Eye (tissue), 1 donor: ENCODE measurements at places on chromosomes 5 and 9.
A peak's percentile ranks its signal among the peaks of the same experiment; 100 is the strongest.

DNA sequence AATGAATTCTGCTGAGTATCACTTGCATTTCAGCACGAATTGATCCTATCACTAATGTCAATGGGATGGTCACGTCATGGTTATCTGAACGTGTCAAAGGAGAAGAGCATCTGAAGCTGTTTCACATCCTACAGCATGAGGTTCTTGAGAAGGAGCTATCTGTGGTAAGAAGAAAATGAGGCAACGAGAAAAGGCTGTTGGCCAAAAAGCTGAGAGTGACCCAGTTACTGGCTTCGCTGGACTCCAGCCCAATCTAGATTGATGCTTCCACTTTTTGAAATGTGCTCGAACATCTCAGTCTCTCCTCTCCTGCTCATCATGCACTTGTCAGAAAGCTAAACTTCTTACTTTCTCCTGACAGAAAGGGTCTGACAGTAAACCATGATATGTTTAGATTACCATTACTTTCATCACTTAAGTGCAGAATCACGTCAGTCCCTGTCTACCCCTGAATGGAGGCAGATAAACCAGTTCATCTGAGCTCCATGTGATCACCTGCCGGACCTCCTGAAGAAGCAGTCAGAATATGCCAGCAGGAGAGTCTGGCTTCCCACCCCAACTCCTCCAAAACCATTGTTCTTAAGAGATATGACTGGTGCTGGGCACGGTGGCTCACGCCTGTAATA, 22.5 kb downstream of the MGAT1 start:
- DNase-seq = no peak

GRCh38 chr5:93608855-93609254, 25.8 kb downstream of the NR2F1 start:
- DNase-seq = peak; percentile 53

GRCh38 chr9:2868883-2869282, 25.0 kb upstream of the PUM3 start:
- DNase-seq = no peak

- DNase-seq = no peak
These were observed 363.6 kb upstream of the CYLC2 start for GRCh38 chr9:102631559-102631958.

GRCh38 chr9:80292231-80292630, 720.5 kb downstream of the TLE4 start:
- DNase-seq = no peak

GRCh38 chr5:17230808-17231525, 13.5 kb downstream of the BASP1 start:
- DNase-seq = no peak

GRCh38 chr5:37847978-37848425, 8.2 kb upstream of the GDNF start:
- no peak for DNase-seq

- DNase-seq = no peak
These were observed 26.1 kb upstream of the IL7R start for GRCh38 chr5:35830587-35830986.

DNA sequence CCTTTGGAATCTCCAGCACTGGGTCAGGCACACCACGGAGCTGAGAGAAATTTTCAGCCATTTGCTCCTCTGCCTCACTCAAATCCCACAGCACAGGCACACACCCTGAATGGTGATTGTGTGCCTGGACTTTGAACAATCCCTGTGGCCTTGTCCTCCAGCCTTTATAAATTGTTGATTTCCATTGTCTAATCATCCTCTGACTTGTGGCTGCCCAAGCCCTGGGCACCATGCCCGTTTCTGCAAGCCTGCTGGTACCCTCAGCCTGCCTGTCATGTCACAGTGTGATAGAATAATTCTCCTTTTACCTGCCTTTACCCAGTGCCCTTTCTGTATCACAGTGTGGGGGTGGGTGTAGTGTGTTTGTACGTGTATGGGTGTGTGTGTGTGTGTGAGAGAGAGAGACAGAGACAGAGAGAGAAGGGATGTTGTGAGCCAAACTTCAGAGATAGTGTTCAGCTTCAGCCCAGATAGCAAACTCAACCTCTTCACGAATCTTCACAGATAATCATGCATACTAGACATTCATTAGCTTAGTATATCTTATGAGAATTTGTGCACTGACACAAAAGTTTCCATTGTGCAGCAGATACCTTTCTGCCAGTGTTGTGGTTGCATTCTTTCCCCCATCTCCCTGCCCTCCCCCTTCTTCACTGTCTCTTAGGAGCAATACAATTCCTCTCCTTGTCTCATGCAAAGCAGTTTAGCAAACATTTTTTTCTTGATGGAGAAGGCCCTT, 27.8 kb upstream of the SLC44A1 start:
- no peak for DNase-seq

DNA sequence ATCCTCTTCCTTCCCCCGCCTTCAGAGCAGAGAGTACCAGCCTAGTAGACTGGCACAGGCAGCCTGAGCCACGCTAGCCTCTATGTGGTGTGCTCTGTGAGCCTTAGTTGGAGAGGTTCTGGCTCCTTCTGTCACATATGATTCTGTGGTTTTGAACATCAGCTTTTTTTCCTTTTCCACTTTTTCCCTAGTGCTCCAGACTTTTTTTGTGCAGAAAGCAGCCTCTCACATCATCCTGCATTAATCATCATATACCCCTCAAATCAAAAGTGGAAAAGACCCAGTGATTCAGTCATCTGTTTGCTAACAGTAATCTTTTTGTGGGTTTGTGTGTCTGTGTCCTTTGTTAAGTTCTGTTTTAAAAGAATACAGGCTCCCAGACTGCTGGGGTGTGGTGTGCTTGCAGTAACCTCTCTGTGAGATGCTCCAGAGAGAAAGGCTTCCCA, 663.9 kb upstream of the RGMB start:
- no peak for DNase-seq

DNA sequence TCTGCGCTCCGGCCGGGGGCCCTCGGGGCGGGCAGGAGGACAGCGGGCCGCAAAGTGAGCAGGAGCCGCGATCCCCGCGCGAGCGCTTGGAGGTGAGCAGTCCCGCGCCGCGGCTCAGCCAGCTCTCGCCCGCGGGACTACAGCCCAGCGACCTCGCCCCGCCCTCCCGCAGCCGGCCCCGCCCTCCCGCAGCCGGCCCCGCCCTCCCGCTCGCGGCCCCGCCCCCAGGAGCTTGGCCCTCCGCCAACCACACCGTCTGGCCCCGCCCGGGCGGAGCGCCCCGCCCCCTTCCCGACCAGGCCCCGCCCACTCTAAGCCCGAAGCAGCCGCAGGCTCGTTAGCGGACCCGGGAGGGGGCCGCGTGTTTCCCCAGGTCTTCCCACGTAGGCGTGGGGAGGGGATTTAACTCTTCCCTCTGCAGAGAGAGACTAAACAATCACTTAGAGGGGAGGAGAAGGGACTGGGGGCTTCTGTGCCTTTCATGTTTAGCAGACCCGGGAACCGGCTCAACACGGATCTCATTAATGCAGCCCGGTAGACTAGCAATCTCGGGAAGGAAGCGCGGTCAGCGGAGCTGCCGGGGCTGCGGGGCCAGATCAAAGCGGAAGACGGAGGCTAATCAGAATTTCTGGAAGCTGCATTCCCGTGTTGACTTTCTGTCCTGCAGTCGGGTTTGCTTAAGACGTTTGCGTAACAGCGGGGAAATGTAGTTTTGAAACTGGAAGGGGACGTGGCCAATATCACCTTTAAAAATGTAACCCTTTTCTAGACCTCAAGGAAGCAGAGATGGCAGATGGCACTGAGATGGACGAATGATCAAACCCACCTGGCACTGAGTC, at the start of gene MYO10:
TSS of gene MYO10 (minus strand) at position 139 of the 839 bp plus-strand sequence. CDS start 480 bp downstream, outside the sequence.
- DNase-seq = peak; percentile 96

DNA sequence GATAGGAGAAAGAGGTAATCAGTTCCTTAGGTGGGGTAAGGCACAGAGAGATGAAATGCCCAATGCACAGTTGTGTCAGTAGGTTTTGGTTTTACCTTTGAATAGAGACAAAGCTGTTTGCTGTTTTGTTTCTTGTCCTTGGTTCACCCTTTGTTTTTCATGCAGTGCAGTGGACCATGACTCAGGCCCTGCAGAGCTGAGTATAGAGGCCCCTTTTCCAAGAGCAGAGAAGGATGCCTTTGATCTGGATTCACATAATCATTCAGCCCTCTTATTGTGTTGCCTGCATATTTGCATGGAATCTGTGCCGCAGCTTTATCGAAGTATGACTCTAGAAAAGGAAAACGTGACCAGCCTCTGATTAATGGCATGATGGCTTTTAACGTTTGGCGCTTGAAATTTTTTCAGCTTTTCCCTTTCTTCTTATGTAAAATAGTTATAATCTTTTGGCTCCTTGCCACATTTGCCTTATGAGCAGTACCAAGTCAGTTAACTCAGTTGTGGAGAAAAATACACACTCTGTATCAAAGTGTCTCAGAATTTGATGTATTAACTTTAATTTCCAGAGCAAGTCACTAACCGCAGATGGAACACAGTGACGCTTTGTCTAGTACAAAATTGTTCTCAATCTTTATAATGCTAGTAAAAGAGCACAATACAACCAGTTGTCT, 197.6 kb downstream of the KDM4C start:
- DNase-seq = peak; percentile 60

GRCh38 chr5:113232667-113233066, 202.1 kb downstream of the TSSK1B start:
- no peak for DNase-seq

DNA sequence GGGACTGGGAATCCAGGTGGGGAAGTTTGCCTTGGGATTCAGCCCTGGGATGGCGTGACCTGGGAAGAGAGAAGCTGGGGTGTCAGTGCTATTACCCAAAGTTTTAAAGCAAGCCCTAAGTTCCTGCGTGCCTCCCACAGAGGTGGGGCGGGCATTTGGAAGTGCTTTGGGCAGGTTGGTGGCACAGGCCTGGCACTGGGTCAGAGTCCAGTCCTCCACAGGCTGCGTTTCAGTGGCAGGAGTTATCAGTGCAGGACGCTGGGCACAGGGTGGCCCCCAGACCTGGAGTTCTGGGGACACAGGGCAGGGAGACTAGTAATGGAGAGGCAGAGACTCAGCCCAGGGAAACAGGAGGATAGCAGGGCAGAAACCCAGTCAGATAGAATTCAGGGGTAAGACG, 147.2 kb downstream of the MAST4 start:
- no peak for DNase-seq

DNA sequence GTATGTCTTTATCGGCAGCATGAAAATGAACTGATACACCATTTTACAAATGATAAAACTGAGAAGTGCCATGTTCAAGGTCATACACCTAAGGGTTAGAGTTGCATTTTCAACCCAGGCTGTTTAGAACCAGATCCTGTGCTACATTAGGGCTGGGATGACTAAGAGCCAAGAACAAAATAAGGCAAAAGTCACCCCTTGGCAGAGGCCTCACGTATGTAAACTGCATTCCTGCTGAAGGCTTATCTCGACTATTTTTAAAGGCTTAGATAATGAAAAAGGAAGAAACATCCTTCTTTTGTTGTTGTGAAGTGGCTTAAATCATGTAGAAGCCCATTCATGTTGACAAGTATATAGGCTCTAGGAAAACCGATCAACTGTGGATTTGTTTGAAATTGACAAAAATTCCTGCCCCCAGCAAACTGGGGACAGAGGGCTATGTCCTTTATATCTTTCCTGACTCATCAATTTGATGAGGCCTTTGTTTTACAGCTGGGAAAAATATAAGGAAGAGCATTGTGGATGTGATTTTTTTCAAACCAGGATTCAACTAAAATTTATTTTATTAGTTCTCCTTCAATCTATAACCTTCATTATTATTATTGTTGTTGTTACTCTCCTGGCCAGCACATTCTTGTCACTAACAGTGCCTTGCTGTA, 196.5 kb downstream of the SNX18 start:
- no peak for DNase-seq

- peak; percentile 52 for DNase-seq
These were observed 440.9 kb downstream of the ENC1 start for GRCh38 chr5:74199436-74200210.

DNA sequence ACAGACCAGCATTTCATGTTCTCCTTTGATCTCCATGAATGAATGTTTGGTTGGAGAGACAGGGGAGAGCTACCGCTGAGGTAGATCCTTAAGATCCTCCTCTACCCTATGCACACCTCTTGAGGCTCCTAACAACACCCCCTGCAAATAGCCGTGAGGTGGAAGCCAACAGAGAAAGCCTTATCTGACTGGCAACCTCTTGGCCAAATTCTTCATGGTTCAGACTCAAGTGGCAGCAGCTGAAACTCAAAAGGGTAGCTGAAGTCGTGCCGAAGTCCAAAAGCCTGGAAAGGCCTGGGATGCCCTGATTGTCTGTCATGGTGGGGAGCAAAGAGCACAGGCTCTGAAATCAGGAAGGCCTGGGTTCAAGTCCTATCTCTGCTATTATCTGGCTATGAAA, 184.9 kb downstream of the SEC61B start:
- DNase-seq = no peak

DNA sequence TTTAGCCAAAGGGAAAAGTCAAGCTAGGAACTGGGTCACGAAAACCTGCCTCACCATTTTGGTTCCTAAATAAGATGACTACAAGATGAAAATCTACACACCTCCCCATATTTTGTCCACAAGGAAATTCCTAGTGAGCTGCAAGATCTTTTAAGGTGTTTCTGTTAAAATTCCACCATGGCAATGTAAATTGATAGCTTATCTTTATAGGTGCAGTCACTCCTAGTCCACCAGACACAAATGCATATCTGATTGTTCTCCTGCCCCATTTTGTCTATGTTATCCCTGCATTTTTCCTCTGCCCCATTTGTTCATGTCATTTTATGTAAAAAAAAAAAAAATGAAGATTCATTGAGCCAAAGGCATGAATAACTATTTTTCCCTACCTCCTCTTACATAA, 41.1 kb upstream of the SELENOP start:
- no peak for DNase-seq

GRCh38 chr5:118506217-118506852, 482.0 kb downstream of the DTWD2 start:
- DNase-seq = no peak

GRCh38 chr5:9408964-9409363, 136.9 kb downstream of the SEMA5A start:
- DNase-seq = no peak

DNA sequence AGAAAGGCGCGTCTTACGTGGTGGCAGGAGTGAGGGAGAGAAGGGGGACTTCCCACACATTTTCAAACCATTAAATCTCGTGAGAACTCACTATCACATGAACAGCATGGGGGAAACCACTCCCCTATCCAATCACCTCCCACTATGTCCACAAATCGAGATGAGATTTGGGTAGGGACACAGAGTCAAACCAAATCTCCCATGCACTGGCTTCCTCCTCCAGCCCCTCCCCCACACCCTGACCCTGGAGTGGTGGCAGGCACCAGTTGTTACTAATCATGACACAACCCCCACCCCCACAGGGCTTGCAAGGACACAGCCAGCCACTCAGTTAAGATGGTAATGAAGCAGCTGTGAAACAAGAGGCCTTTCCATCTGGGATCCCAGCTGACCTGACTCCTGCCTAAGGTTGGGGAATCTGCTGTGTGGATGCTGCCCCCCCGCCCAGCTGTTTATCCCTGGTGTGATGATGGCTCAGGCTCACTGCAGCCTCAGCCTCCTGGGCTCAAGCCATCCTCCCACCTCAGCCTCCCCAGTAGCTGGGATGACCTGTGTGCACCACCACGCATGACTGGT, 57.1 kb upstream of the FUBP3 start:
- DNase-seq = peak; percentile 63

- DNase-seq = no peak
These were observed 154.6 kb upstream of the GHR start for GRCh38 chr5:42268630-42269029.
